RKO (cell line): ENCODE measurements at places on chromosomes 7 and 10.

- DNase-seq: no peak
Measured at GRCh38 chr10:35387768-35388167, 51.5 kb downstream of the CCNY start.

- DNase-seq: no peak
Measured at GRCh38 chr10:33270971-33271370, 63.5 kb downstream of the NRP1 start.

DNA sequence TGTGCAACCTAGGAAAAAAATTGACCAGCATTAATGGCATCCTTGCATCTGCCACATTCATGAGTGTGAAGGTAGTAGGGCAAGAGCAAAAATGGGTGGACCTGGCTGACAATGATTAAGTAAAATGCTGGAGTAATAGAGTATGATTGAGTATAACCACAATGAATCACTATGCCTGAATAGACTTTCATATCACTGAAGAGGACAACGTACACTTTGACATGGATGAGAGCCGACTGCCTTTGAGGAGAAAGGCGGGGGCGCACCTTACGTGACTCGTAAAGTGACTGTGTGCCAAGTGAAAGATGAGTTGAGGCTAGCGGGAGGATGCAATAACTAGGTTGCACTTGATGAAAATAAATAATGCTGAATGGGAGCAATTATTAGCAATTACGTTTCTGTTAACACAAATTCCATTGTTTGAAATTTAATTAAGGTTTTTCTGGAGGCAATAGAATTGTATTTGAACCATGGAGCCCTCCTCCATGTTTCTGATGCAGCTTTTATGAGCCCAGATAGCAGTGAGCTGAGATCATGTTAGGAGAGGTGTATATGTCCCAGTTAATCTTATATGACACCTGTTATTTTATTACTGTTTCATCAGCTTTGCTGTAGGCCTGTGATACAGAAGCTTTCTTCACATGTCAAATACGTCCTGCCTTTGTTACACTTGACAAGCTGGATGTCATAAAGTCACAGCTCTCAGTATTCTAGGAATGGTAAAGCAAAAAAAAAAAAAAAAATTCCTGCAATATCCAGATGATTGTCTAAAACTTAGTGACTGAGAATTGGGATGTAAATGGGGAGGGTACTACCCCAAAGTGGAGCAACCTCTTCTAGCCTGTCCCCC lies 596.5 kb downstream of the NXPH1 start:
- DNase-seq: peak; percentile 21

DNA sequence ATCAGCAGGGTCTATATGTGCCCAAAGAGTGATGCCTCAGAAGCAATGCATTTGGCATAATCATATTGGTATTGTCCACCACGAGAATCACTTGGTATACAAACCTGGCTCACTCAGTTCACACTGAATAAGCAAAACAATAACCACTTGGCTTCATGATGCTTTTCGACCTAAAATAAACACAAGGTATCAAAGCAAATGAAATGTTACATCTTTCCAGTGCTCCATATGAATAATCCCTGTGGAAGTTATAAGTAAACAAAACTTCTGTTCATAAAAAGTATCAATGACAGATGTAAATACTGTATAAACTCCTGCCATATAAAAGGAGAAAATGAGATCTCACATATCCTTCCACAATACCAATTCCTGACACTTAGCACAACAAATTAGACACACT lies 29.8 kb upstream of the EBLN1 start:
- DNase-seq: no peak

GRCh38 chr7:35019179-35019729 lies 18.0 kb downstream of the DPY19L1 start:
- no peak for DNase-seq

DNA sequence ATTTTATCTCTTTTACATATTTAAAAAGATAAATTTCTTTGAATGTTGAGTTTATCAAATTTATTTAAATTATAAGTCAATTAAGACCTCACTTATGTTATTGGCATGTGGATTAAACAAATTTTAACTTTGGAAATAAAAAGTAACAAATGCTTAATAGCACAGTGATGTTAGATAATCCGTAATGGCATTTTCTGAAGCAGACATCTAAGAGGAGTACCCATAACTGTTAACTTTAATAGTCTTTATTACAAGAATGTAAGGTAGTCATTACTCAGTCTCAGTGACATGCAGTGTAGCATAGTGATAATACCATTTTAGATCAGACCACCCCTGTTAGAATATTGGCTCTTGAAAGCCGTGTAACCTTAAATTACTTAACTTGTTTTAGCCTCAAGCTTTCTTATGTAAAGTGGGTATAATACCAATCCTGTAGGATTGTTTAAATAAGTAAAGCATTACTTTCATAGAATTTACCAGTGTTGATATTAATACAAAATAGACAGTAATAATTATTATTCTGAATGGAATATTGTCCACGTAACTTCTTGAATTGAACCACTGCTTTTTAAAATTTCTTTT lies 4.3 kb downstream of the PHYHIPL start:
- DNase-seq: no peak

DNA sequence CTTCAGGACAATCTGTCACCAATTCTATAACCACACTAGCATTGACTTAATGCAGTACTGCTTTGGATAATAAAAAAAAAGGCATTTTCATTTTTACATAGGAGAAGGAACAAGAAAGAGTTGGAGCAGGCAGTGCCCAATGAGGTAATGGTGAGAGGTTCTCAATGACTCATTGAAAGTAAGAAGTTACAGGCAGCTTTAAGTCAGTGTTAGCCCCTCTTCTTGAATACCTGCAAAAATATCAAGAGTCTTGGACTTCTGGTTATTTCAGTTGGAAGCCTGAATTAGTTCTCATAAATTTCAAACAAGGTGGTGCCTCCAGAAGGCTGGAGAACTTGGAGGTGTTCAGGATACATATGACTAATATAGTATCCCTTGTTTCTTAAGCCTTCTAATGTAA lies 422.5 kb downstream of the HTR7 start:
- no peak for DNase-seq

DNA sequence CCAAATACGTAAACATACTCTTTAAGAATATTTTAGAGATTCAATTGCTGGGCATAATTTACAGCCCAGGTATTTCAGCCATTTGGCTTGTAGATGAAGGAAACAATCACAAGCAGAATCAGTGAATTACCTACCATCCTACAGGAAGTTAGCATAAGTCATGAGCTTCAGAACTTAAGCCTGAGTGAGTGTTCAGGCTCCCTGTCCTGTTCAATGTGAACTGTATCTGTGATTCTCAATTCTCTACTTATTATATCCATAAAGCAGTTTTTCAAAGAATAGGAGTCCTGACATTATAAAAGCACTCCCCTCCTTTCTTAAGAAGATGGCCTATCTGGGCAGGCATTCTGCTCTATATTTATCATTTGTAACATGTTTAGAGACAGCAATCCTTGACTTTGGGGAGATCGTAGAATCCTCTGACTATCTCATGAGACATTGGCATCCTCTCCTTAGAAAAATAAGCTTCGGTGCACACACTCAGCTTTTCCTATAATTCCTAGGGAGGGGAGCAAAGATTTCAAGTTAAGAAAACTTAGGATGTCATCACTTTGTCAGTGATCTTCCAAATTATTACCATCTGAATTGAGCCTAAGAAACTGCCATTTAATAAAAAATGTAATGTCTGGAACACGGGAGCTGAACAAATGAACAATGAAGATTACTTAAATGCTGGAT lies 645.2 kb upstream of the IGFBP3 start:
- no peak for DNase-seq
